Central memory CD4-positive, alpha-beta T cell (primary cell): ENCODE measurements at places on chromosomes 3 and 15.

DNA sequence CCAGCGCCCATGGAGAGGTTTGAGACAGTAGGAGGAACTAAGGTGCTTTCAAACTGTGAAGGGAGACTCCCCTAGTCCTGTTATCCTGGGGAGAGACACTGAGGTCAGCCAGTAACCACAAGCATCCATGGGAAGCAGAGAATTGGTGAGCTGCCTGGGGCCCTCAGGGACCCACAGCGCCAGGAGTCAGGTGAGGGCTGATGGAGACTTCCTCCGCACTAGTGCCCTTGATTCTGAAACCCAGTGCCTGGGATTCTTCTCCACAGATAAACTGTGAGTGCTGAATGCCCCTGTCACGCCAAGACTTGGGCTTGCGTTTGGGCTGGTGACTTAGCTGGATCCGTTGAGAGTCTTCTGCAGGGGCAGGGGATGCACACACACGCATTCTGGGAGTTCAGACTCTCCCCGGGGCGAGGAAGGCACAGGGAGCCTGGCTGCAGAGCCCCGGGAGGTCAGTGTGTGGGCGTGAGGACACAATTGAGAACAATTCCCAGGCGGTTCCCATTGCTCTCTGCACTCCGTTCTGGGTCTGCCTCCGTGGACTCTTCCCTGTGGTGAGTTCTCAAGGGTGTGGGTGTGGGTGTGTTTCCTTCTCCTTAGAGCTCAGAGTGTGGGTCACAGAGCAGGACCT, 37.9 kb upstream of the SLCO2A1 start:
- no peak for DNase-seq

DNA sequence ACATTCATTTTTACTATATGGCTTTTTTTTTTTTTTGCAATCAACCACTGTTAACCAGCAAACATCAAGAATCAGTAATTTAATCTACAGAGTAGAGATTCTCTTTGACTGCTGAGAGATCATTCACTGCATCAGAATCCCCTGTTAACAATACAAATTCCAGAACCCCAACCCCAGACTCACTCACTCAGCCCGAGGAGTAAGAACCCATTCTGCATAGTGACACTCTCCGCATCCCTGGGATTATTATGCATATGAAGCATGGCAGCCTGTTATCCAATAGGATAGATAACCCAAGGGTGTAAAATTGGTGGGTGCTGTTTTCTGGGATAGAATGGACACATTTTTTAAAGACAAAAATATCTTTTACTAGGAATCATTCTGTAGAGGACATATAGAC, 76.3 kb upstream of the CCDC39 start:
- DNase-seq: no peak

- no peak for DNase-seq
Observed at GRCh38 chr3:149810846-149811245, 2.2 kb upstream of the RNF13 start.

- DNase-seq: no peak
Observed at GRCh38 chr15:68492855-68493254, 60.9 kb upstream of the ITGA11 start.

DNA sequence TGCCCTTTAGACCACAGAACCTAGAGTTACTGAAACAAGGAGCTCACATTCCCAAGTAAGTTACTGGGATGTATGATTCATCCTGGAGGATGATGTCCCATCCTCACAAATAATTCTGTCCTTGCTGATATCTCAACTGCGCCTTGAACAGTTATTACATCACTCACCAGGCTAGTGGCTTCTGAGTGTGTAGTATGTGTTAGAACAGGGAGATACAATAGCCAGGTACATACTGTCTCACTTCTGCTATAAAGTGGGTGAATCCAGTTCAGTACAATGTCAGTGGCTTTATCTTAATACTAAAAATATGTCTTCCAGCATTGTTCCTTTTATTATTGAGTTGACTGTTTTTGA, 483.2 kb upstream of the FRG2C start:
- DNase-seq: no peak

DNA sequence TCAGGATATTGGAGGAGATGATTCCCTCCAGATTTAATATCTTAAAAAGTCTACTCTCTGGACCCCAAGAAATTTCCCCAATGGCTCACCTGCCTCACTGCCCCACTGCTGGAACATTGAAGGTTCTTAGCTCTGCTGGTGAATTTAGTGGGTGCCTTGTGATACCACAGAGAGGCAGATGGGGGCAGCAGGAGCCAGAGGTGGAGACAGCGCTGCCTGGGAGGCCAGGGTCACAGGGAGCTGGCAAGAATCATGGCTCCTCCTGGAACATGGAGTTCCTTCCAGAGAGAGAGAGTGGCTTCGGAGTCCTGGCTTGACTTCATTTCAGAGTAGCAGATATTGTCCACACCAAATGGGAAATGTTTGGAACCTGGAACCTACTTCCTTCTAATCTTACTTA, 263.5 kb upstream of the CFAP20DC start:
- DNase-seq: no peak

DNA sequence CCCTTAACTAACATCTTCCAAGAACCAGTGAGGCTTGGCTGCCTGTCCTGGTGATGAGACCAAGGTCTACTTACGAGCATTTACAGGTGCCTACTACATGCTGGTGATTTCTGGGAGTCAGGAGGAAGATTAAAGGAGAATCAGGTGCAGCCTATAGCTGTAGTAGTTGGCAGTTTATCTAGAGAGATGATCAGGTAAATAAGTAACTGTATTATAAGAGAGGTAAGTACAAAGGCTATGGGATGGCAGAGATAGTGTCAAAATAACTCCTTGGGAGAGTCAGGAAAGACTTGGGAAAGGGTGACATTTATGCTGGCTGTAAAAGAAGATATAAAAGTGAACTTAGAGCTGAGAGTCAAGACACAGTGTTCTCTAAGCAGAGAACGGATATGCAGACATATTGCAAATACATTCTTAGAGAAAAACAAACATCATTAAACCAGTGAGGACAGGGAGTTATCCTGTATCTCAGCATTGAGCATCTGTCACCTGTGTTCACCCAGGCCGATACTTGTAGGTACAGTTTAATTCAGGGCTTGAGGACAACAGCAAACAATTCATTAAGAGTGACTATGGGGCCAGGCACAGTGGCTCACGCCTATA, 49.7 kb upstream of the ACP3 start:
- no peak for DNase-seq

DNA sequence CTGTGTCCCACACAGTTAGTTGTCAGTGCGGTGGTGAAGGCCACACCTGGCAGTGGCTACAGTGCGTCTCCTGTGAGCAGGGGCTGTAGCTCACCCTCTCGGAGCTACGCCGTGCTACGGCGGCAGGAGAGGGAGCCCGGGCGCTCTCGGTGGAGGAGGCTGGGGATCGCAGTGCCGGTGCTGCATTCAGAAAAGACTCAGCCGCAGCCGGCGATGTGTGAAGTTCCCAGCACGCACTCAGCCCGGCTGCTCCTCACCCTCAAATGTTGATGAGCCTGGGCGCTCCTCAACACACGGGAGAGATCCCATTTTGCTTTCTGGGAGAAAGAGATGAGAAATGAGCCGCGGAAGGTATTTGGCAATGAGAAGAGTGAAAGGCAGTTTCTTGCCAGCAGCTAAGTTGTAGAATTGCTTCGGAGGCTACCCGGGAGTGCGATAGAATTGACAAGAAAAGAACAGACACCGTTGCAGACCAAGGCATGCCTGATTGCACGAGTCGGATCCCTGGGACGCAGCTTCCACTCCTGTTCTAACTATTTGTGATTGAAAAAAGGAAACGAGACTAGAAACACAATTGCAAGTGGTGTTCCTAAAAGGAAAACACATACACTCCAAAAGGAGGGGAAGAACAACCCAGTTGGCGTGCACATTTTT, at the start of gene UNC13C:
Gene UNC13C (plus strand): TSS at position 189 of the 654 bp plus-strand sequence. CDS start 34,463 bp downstream, outside the sequence.
- no peak for DNase-seq

- no peak for DNase-seq
Observed at GRCh38 chr3:149848238-149848637, 35.2 kb downstream of the RNF13 start.

GRCh38 chr3:43869491-43869890, 178.8 kb downstream of the ABHD5 start:
- no peak for DNase-seq

- no peak for DNase-seq
Observed at GRCh38 chr15:42143866-42144625, 12.4 kb downstream of the PLA2G4F start.

DNA sequence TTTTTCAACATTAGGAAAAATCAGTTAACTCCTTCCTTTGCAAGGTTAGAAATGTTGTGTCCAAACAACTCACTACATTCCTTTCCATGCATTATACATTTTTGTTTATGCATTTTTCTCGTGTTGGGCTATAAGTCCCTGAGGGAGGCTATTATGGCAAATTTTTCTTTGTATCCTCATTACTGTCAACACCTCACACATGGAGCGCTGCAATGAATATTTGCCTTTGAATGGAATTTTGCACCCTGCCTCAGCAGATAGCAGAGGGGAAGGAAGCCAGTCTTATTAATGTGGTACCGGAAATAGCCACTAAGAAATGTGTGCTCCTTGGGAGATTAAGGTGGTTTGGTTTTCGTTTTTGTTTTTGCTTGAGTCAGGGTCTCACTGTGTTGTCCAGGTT, 134.7 kb downstream of the THSD4 start:
- no peak for DNase-seq

DNA sequence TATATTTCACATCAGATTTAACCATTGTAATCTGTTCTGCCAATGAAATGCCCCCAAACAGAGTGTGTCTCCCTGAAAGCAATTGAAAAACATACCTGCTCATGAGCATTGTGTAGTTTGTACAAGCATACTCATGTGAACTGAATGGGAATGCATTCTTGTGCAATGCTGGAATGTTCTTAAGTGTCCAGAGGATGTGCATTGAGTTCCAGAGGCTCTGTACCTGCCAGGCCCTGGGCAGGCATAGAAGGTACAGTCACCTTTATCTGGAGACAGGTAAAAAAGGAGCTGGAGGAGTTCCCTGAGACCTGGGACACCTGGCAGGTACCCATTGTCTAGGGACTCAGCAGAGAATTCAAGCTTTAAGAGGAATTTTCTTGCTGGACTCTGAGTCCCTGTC, 2.8 kb downstream of the MRAS start:
- DNase-seq: no peak

- DNase-seq: no peak
Observed at GRCh38 chr3:9109568-9109914, 139.9 kb downstream of the SRGAP3 start.

DNA sequence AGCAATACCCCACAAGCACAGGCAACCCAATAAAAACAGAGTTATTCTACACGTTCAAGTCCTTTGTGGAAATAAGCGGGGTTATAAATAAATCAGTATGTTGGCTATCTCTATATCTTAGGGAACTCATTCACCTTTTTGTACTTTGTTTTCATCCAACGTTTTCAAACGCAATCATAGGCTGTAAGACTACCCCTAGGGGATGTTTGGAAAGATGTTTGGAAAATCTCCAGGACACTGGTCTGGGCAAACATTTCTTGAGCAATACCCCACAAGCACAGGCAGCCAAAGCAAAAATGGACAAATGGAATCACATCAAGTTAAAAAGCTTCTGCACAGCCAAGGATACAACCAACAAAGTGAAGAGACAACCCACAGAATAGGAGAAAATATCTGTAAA, 70.1 kb downstream of the CLDN11 start:
- DNase-seq: no peak

DNA sequence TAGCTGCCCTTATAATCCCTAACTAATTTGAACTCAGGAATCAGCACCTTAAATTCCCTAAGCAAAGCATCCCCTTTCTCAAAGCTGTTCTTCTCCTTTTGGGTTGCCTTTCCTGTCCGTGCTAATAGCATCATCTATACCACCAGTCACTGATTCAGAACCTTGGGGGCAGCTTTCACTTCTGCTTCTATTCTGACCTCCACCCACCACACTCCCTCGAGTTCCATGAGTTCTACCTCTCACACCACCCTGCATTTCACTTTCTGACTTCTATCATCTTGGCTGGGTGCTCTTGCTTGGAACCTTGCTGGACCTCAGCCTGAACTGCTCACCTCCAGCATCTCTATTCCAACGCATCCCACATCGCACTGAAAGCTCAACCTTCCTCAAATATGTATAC, 55.4 kb upstream of the KCNMB2 start:
- no peak for DNase-seq

- no peak for DNase-seq
Observed at GRCh38 chr15:94029495-94029894, 201.9 kb upstream of the MCTP2 start.

DNA sequence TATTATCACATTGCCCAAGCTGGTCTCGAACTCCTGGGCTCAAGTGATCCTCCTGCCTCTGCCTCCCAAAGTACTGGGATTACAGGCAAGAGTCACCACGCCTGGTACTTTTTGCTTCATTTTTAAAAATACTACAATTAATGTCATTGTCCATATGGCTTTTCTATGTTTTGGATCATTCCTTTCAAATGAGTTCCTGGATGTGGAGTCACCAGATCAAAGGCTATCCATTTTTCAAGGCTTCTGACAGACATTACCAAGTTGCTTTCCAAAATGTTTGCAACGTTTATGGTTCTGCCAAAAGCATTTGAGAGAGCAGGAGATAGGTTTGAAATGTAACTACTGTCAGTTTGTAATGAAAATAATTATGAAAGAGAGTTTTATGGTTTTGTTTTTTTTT, 34.2 kb upstream of the BCL2L10 start:
- DNase-seq: no peak

DNA sequence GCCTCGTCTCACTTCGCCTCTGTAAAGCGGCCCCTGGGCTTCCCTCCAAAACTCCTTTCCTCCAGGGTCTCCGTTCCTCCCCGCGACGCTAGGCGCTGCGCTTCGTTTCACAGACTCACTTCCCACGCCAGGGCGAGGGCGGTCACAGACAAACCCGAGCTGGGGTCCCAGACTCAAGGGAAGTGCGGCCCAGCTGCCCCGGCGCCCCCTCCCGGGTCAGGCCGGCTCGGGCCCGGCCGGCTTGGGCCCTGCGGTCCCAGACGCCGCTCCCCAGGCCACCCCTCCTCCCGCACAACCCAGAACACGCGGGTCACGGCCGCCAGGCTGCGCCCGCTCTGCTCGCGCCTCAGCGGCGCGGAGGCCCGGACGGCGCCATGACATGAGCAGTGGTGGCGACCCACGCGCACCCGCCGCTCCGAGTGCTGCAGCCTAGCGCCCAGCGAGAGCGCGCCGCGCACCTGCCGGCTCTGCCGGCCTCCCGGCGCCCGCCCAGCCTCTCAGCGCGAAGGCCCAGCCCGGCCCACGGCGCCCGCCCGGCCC, 547 bp downstream of the NUP210 start:
- peak; percentile 61 for DNase-seq

GRCh38 chr15:45919806-45920205, 285.0 kb downstream of the SQOR start:
- no peak for DNase-seq

DNA sequence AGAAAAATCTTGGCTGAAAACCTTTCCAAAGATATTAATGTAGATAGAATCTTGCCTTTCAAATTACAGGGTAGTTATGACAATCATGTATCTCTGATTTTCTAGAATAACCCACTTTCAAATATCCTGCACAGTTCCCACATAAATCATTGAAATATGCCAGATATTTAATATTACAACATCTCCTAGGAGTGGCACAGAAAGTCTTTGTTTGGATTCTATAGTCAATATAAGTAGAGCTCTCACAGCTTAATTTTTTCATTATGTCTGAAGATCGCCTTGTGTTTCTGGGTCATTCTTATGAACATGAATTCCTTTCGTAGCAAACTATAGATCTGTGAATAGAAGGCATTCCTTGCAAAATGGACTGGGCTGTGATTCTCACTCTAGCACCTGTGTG, 5.0 kb downstream of the RARB start:
- DNase-seq: no peak

GRCh38 chr15:66942649-66943390, 122.6 kb upstream of the SMAD3 start:
- DNase-seq: no peak
